Activated CD8-positive, alpha-beta memory T cell treated with anti-CD3 and anti-CD28 coated beads for 1 hour (primary cell): ENCODE measurements at places on chromosomes 2 and 18.

DNA sequence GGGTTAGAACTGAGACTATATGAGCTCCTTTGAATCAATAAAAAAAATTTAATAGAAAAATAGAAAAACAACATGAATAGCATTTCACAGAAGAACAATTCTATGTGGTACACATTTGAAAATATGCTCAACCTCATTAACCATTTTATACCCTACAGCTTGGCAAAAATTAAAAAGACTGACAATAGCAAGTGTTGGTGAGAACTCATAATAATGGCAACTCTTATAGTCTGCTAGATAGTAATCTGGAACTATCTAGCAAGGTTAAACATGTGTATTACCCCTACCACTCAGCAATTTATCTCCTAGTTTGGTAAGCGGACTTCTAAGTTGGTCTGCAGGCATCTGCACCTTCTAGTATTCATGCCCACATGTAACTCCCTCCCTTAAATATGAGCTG, 67.8 kb downstream of the CYBRD1 start:
- no peak for DNase-seq

- DNase-seq: no peak
These were observed 209.5 kb upstream of the SMAD7 start for GRCh38 chr18:49160079-49160930.

GRCh38 chr2:650343-651310, 26.6 kb downstream of the TMEM18 start:
- DNase-seq: no peak

- no peak for DNase-seq
These were observed 487.9 kb upstream of the ID2 start for GRCh38 chr2:8193686-8194615.

DNA sequence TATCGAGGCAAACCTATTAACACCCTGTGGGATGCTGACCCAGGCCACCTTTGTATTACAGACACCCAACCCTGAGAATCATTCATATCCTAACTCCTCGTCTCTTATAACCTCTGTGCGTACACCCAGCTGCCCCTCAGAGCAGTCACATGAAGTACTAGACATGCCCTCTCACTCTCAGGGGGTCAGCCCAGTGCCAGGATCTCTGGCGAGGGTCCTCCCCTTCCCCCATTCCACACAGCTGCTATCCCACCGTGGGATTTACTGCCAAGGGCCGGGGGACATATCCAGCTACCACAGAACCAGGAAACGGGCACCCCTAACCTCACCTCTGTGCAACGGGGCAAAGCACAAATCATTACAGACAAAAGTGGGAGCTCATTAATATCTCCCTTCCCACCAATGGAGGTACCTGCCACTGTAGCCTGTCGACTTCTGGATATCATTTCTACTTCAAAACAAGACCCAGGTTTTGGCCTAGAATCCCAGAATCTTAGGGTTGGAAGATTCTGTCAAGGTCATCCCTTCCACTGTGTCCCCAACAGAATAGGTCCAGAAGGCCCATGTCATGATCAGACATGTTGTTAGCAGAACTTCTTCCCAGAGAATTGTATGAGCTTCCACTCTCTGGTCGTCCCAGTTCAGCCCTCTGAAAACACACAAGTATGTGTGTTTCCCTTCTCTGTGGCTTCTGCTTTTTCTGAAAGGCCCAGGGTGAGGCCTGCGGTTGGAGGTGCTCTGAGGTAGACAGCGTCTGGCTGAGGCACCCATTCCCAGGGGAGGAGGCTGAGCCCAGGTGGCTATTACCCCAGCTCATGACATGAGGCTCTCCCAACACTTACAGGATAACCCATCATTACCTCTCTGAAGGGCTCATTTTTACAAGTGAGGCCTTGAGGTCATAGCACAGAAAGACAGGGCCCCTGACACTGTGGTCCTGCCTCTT, 1.7 kb downstream of the TMBIM1 start:
- DNase-seq: no peak

DNA sequence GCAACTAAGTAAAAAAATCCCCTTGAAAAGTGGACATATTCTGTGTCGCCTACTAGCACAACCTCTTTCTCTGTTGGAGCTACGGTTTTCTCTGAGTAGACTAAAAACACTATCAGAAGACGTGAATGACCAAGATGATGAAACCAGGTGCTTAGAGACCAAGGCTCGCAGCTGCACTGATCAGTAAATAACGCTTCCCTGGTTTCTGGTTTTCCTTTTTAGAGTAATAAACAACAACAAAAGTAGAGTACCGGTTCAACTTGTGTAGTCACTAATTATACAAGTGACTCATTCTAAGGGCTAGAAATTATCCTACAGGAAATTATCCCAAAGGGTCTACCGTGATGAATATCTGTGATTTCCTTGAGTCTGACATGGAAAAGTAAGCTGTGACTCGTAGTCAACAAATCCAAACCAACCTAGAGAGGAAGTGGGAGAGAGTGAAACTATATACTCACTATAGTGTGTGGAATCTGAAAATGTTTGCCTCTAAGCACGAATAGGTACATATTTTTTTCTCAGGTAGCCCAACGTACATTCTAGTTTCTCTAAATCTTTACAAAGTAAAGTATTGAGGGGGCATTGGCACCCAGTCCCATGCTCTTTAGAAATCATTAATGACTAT, 17.8 kb downstream of the RASGRP3 start:
- no peak for DNase-seq
